ENCODE measurements at places on chromosomes 2 and 18.

GRCh38 chr2:47437287-47437686 is 34.3 kb downstream of the MSH2 start:
- peak; percentile 13 for DNase-seq

DNA sequence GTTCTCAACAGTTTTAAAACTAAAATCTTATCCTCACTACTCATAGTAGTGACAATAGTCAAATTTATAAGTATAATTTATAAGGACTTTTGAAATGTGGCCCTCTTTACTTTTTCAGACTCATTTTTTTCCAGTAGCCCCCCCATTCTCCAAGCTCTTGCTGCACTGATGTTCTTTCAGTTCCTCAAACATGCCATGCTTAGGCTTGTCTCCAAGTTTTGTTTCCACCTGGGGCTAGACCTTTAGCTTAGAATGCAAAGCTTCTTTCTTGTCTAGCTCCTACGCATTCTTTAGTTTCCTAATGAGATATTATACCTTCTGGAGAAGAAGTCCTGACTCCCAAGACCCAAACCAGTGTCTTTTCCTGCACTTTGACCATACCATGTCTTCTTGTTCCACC is 222.6 kb downstream of the NOL4 start:
- no peak for DNase-seq

DNA sequence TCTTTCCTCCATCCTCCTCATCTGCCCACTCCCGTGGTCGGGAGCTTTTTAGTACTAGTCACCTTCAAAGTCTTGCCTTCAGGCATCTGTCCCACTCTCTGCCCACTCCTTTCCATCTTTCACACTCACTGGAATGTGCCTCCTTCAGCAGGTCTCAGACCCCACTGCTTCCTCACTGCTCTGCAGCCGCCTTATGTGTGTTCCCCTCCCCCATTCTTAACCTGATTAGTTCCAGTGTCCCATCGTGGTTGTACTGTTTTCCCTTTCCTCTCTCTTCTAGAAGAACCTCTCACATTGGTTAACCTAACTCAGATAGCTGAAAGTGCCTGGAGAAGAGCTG is 3.0 kb downstream of the ARMC9 start:
- DNase-seq = no peak

DNA sequence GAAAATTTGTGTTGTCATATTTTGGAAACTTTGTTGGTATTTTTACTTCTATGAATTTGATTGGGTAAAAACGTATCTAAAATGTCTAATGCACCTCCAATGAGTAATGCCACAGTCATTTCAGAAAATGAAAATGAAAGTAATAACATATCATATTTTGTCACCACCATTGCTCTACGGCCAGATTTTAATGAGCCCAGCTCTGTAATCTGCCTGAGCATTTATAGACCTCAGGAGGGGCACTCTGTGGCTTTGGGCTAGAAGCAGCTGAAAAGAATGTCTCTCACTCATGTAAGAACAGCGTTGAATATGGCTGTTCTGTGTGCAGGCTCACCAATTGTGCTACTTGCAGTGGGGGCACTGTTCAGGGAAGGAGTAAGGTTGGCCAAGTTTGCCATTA is 32.7 kb upstream of the ABCA12 start:
- peak; percentile 9 for DNase-seq
